ENCODE measurements at places on chromosomes 3 and 15.

DNA sequence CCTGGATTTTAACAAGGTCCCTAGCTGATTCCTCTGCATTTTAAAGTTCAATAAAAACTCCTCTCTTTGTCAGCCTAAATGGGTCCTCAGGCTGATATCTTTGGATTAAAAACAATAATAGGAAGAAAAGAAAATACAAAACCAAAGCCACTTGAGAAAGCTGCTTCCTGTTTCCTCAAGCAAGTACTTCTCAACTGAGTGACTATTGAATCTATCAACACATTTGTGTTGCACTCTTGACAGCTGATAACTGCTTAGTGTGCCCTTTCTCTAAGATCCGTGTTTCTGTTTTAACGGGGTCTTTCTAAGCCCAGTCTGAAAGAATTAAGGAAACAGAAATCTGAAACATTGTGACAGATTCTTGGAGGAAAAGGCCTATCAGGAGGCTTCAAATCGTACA, 410.7 kb downstream of the GRM7 start:
- no peak for DNase-seq

DNA sequence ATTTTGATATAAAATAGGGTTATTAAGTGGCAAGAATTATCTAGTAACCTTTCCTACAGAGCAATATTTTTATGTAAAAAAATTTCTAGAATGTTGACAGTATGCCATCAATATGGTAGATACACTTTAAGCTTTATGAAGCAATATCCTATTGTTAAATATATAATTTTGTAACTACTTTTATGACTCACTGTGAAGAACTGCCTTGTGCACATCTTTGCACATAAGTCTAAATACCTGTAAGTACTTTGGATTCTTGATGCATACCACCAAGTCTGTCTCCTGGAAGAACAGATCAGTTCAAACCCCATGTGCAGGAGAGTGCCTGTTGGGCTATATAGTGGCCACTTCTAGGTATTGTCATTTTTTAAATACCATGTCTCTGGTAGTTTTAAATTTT, 205.7 kb upstream of the EIF1B start:
- DNase-seq = no peak

DNA sequence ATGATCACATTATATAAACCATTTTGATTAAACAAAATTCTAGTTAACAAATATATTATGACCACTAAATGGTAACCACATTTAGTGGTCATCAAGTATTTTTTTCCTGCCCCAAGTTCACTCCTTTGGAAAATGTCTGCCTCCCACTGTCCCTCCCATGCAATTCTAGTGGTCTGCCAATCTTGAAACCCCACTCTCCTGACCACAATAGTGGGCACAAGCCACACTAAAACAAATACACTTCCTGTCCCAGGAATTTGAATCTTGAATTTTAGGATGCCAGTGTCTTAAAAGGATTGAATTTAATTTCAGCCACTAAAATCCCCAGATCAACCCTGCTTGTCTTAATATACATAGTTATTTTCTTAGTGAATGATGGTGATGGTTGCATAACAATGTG, 14.0 kb upstream of the GPR156 start:
- no peak for DNase-seq

DNA sequence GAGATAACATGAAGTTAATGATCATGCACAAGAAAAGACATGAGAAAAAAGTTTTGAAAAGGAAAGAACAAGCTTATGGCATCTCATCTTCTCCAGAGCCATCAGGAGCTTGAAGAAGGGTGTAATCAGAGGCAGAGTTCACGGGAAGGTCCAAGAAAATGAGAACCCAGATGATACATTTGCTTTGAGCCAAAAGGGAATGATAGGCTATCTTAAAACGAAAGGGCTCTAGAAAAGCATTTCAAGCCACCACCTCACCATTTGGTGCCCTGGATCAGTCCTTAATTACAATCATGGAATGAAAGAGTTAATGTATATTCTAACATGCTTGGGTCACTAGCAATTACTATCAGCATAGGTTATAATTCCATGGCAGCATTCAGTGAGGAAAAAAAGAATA, 781.8 kb downstream of the ROBO1 start:
- no peak for DNase-seq

GRCh38 chr3:107990433-107990832, 100.4 kb downstream of the CD47 start:
- no peak for DNase-seq

DNA sequence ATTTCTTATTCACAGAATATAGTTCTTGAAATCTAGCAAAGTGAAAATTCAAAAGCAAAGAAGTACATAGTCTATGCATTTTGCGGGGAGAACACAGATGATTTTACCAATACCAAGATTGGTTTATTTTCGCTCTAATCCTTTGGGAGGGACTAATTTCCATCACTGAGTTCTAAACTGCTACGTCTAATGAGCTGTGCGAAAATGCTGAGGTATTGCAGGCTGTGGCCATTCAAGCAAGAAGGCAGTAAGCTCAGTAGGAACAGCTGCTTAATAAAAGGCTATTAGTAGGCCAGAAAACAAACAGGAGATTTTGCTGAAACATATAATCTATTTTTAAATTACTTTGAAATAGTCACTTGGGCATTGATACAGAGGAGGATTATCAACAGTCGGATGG, 379.0 kb downstream of the CNTN4 start:
- no peak for DNase-seq

- DNase-seq = no peak
Observed at GRCh38 chr3:129605203-129605921, 1.1 kb downstream of the PLXND1 start.

Data from activated T-cell treated with anti-CD3 and anti-CD28 coated beads for 24 hours (primary cell).